ENCODE measurements at places on chromosomes 12 and 14.

DNA sequence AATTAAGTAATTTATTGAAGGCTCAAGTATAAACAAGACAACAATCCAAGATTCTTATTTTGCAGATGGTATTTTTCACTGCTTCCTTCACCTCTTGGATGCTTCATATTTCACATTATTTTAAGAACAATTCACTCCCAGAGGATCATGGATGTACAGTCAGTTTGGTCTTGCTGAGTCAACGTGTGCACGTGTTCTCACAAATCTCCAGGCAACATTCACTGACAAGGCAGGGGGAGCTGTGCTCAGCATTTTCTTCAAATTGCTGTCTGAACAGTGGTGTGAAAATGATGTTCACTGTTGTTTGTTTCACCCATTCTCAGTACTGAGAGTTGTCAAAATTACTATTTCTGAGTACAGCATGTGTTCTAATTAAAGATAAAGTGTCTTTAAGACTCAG is 118.3 kb upstream of the SLC38A4 start:
- no peak for DNase-seq

DNA sequence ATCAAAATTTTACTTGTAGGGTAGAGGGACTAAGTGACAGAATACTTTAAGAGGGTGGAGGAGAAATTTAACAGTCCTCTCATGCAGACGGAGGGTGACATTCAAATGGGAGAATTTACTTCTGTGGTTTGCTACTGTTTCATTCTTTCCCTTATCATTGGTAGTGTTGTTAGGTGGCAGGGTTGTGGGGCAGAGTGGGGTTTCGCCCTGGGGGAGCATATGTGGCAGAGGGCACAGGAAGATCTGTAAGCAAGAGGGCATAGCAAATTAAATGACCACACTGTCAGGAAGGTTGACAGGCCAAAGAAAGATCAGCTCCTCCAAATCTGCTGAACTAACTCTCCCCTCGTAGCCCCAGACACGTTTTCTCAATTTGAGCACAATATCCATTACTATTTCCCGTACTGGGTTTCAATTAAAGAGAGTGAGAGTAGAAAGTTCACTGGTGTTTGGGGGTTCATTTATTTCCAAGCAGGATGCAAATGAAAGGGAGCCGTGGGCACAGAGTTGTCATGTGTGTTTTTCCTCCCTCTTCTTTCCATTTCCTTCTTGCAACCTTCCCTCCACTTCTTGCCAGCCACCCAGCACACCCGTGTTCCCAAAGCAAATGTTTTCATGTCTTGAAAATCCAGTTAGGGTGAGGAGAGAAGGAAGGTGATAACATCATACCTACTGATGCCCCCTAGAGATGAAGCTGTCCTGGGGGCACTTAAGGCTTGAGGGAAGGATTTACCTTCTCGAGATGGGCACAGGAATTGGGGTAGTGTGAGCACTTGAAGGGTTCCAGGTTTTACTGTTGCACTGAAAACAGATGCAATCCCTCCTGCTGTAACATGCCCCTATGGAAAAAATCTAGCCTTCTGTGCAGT is 6.5 kb upstream of the TBX3 start:
- DNase-seq = no peak

GRCh38 chr12:179131-179884 is 34.6 kb downstream of the SLC6A12 start:
- DNase-seq = no peak

GRCh38 chr14:81516986-81517797 is 16.5 kb downstream of the SEL1L start:
- DNase-seq = no peak

DNA sequence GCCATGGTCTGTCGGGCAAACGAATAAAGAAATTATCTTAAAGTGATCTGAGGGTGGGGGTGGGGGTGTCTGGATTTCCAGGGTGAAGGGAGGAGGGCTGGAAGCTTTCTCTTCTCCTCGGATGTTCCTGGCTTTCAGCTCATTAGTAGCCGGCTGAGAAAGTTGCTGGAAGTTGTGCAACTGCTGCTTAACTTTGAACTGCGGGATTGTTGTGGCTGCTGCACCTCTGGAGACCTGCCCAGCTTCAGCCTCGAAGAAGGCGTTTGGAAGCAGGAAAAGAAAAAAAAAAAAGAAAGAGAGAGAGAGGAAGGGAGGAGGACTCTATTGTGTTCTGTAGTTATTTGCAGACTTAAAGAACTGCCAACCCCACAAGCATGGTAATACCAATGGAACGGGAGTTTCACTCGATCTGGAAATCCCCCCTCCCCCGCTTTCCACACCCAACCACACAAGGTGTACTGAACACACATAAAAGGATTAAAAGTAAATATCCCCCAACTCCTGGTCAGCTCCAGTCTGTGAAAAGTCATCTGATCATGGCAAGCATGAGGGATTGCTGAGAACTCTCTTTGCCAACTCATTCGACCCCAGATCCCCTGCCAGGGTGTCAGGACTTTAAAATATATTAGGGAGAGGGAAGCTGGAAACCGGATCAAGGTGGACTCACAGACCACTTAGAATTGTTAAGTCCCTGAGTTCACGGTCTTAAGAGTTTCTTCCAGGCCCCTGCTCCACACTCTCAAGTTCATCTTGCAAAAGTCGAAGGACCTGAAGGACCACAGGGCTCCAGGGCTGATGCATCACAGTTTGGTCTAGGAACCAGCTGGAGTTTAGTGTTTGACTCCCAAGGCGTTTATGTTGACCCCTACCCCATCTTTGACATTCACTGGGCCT is at the start of gene RASSF9:
TSS of gene RASSF9 (minus strand) at position 213 of the 894 bp plus-strand sequence. CDS start at position 5, 208 bp downstream.
- no peak for DNase-seq

- DNase-seq = no peak
Measured at GRCh38 chr12:20268121-20268732, 100.1 kb upstream of the PDE3A start.

DNA sequence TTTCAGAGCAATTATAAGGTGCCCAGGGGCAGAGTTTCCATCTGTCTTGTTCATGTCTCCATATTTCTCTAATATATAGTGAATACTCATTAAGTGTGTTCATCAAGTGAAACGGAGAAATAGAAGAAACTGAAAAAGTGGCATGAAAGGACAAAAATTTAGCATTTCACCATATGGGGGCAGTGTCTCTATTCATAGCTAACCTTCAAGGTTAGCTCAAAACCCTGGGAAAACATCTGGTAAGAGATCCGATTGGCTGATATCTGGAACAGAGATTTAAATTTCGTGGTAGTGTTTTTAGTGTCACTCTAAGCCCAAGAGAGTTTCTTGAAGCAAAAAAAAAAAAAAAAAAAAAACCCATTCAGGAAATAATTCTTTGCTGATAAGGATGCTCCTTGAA is 367.5 kb downstream of the DAD1 start:
- no peak for DNase-seq

Data from CD14-positive monocyte (primary cell).